ENCODE measurements at places on chromosomes 11 and 22.

DNA sequence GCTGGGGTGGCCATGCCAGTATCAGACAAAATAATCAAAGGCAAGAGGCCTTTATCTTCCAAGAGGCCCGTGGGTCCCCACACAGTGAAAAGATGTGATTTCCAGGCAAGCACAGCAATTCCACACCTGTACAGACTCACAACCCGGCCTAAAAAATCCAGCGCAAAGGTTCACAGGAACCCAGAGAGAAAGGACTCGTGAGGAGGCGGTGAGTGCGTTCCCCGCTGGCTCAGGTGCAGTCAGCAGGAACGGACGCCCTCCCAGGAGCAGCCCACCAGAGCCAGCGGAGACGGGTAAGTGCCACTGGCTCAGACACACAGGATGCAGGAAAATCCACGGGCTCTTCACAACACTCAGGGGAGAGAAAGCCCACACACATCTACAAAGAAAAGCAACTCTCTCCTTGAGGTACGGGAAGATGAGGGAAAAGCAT, 4.4 kb downstream of the TOLLIP start:
- no peak for DNase-seq

DNA sequence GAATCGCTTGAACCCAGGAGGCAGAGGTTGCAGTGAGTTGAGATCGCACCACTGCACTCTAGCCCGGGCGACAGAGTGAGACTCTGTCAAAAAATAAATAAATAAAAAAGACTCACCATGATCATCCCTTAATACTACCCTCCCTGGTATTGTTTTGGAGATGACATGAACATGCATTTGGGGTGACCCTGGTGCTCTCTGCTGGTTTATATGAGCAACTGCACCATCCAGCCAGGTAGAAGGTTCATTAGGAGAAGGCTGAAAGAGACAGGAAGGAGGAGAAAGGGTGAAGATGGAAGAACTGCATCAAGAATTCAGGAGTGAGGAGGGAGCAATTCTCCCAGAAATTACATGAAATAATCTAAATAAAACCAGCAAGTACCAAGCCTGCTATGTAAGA, 37.8 kb downstream of the SLC5A1 start:
- no peak for DNase-seq

DNA sequence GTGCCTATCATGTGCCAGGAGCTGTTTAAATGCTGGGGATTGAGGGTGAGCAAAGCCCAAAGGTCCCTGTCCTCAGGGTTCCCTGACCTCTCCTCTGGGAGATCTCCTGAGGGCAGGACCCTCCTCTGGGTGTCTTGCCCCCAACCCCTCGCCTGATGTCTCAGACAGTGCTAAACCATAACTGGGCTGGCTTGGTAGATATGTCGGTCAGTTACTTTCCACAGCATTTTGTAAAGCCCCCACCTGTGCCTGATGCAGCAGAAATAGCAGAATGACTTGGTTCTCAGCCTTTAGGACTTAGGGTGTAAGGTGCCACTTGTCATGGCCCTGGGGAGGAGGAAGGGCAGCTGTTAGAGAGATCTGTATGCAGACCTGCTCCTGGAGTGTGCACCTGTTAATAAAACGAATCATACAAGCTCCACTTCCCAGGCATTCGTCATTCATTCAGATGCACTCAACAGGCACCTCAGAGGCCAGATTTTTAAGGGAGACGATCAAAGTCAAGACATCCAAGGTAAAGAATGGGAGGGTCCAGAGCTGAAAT, 88.1 kb downstream of the TP53I11 start:
- no peak for DNase-seq

GRCh38 chr11:102632026-102632425, 6.9 kb upstream of the MMP20 start:
- no peak for DNase-seq

- DNase-seq: no peak
These were observed 33.2 kb upstream of the LDHA start for GRCh38 chr11:18361154-18361553.

- no peak for DNase-seq
These were observed 700.1 kb upstream of the RAG2 start for GRCh38 chr11:37298173-37298572.

DNA sequence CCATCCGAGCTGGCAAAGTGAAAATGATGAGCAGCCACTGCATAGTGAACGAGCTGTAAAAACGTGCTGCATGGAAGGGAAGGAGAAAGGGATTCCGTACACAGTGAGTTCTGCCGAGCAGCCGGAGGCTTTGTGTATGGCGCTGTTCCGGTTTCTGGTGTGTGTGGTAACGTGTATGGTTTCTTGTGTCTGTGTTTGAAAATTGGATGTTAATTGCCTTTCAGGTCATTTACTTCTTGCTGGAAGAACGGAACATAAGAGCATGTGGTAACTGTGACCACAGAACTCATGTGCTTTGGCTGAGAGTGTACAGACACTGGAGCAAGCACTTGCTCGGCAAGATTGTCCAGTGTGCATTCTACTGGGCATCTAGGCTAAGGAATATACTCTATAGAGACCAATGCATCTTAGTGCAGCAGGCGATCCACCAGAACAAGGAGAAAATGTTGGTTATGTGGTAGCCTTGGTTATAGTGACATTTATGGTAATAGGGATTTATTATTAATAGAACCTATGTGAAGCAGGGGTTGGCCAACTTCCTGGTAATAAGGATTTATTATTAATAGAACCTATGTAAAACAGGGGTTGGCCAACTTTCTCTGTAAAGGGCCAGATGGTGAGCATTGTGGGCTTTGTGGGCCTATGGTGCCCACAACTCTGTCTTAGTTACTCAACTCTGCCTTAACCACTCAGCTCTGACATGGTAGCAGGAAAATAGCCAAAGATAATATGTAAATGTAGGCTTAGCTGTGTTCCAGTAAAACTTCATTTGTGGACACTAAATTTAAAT, 49.2 kb downstream of the GRAMD1B start:
- no peak for DNase-seq

DNA sequence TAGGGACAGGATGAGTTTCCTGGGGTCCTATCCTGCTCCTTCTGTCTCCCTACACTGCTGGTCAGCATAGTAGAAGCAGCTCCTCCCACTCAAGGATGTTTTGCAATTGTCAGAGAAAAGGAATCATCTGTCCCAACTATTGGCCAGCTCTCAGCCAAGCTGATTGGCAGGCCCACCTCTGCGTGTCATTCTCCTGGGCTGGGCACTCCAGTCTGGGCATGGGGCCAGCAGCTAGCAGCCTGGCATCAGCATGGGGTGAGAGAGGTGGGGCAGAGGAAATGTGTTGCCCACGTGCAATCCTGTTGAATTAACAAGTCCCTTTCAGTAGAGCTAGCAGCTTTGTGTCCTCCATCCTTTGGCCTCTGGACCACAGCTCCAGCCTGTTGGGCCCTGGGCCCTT, 14.1 kb downstream of the ANKK1 start:
- no peak for DNase-seq

GRCh38 chr22:38415561-38416321, 39.3 kb downstream of the KCNJ4 start:
- no peak for DNase-seq

DNA sequence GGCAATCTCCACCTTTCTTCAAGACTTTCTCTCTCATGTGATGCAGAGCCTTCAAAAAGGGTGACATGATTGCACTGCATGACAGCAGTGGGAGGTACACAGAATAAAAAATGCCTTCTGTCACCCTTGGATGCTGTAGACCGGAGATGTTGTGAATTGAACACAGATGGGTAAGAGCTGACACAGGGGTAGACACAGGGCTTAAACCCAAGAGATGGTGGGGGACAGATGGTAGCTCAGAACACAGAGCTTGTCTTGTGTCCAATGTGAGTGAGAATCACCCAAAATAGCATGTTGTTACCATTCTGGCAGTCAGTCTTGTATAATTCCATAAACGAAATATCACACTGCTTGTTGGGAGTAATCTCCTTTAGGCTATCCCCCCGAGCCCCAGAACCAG, 69.9 kb downstream of the JRKL start:
- DNase-seq: no peak

DNA sequence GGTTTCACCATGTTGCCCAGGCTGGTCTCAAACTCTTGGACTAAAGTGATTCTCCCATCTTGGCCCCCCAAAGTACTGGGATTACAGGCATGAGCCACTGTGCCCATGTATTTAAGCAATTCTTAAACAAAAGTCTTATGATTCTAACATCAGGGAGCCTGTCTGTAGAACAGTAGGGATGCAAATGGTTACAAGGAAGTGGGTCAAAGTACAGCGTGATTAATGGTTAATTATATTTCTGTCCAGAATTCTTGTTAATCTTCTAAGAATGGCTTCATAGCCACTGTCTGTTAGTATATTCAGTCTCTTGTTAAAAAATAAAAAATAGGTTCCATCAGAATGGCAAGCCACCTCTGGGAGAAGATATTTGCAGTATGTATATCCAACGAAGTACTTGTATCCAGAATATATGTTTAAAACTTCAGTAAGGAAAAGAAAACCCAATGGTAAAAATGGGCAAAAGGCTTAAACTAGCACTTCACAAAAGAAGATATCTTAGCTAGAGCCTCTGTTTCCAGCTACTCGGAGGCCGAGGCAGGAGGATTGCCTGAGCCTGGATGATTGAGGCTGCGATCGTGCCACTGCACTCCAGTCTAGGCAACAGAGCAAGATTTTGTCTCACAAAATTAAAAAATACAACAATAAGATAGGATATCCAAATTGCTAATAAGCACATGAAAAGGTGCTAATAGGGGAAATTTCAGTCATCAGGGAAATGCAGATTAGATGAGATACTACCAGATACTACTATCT, 22.9 kb downstream of the ATG13 start:
- DNase-seq: no peak
